ENCODE measurements at places on chromosomes 6 and 20. TPM values are rescaled to one million over a fixed set of nuclear protein-coding genes. Genes with fewer than 3 reads are reported as not detected.

GRCh38 chr6:148776321-148777308 is 29.8 kb downstream of the UST start:
- no peak overlapping the region for H3K4me3 ChIP-seq
- no peaks in the 10 kb centered on the region for H3K36me3 ChIP-seq
- H3K27ac ChIP-seq: no peak overlapping the region
- H3K27me3 ChIP-seq: peaks cover 3% of the 10 kb centered on the region
- peaks cover 28% of the 10 kb centered on the region for H3K4me1 ChIP-seq
- DNase-seq: no peak

DNA sequence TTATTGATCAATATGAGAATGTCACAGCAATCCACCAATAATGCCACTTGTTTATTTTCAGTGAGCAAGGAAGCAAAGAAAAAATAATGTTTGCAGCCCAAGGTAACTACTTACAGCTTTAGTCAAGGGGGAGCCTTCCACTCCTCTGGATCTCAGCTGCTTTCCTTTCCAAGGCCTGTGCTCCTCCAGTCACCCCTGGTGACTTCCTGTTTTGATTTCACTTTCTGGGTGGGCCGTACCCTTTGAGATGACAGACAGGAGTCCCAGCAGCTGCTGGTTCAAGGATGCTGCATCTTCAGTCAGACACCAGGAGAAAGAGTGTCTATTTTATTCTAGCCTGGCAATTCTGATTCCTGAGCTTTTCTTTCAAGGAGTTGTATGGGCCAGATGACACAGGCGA is 5.6 kb upstream of the VNN2 start:
- peak overlapping the region; percentile 31 for H3K27ac ChIP-seq
- peak overlapping the region; percentile 60 for H3K4me3 ChIP-seq
- H3K36me3 ChIP-seq: peaks cover 2% of the 10 kb centered on the region

- no peak overlapping the region for H3K27ac ChIP-seq
- H3K4me1 ChIP-seq: no peaks in the 10 kb centered on the region
- H3K27me3 ChIP-seq: peaks cover 8% of the 10 kb centered on the region
- DNase-seq: no peak
- no peak overlapping the region for H3K4me3 ChIP-seq
Observed at GRCh38 chr6:3471711-3472110, 14.9 kb upstream of the SLC22A23 start.

Gene RIMS4
- total RNA-seq: not detected

Gene PACSIN1
- 2.2 TPM for total RNA-seq

- H3K27me3 ChIP-seq: peaks cover 14% of the 10 kb centered on the region
- peaks cover 2% of the 10 kb centered on the region for H3K36me3 ChIP-seq
- H3K27ac ChIP-seq: no peak overlapping the region
- H3K4me3 ChIP-seq: no peak overlapping the region
Observed at GRCh38 chr6:144131248-144131709, 19.0 kb upstream of the STX11 start.

DNA sequence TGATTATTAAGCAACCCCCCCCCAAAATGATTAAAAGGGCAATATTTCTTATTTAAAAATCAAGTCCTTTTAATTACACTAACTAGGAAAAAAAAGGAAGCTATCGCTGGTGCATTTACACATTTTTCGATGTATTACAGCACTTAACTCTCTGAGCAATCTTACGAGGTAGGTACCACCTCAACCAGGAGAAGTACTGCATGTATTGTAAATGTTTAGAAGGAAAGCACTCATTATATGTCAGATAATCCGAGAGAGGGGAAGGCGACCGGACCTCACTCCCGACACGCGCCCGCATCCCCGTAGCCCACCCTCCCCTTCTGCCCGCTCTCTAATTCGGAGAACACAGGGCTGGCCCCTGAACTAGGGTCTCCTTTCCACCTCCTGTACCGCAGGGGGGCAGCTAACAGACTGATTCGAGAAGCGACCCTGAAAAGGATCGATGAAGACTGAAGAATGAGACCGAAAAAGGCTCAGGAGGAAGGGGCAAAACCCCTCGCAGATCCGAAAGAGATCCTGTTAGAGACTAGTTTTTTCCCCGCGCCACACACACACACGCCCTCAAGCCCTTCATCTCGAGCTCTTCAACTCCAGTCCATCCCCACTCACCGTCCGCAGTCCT is 337 bp downstream of the ESF1 start:
- peak overlapping the region; percentile 89 for H3K4me3 ChIP-seq
- peak overlapping the region; percentile 93 for H3K27ac ChIP-seq
- H3K36me3 ChIP-seq: peaks cover 34% of the 10 kb centered on the region
- DNase-seq: no peak
- H3K4me1 ChIP-seq: peaks cover 45% of the 10 kb centered on the region
- no peaks in the 10 kb centered on the region for H3K27me3 ChIP-seq

Gene RSPH9
- total RNA-seq: not detected

GRCh38 chr6:154864066-154864430 is 130.8 kb downstream of the SCAF8 start:
- DNase-seq: no peak
- H3K36me3 ChIP-seq: peaks cover 3% of the 10 kb centered on the region
- peaks cover 3% of the 10 kb centered on the region for H3K4me1 ChIP-seq
- H3K27me3 ChIP-seq: no peaks in the 10 kb centered on the region

Gene HLA-DQB1
- 89.8 TPM for total RNA-seq

Gene KIAA1755
- total RNA-seq: not detected

DNA sequence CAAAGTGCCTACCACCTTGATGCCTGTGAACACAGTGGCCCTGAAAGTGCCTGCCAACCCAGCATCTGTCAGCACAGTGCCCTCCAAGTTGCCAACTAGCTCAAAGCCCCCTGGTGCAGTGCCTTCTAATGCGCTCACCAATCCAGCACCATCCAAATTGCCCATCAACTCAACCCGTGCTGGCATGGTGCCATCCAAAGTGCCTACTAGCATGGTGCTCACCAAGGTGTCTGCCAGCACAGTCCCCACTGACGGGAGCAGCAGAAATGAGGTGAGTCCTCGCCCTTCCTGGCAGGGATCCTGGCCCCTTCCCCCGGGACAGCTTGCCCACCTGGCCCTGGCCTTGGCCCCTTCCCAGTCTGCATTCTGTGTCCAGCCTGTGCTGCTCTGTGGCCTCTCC is 17.9 kb downstream of the MAVS start:
- H3K36me3 ChIP-seq: peaks cover 34% of the 10 kb centered on the region
- H3K4me3 ChIP-seq: no peak overlapping the region
- DNase-seq: no peak
- H3K27ac ChIP-seq: no peak overlapping the region

GRCh38 chr20:50930139-50930975 is 880 bp downstream of the ADNP start:
- H3K27ac ChIP-seq: peak overlapping the region; percentile 95
- H3K4me3 ChIP-seq: peak overlapping the region; percentile 95
- peaks cover 50% of the 10 kb centered on the region for H3K4me1 ChIP-seq
- peak; percentile 47 for DNase-seq

Gene PDSS2
- 16.9 TPM for total RNA-seq

Gene RHAG
- total RNA-seq: not detected

GRCh38 chr20:41734506-41734945 is 116.3 kb upstream of the CHD6 start:
- H3K4me3 ChIP-seq: no peak overlapping the region
- H3K27ac ChIP-seq: no peak overlapping the region
- no peaks in the 10 kb centered on the region for H3K36me3 ChIP-seq
- H3K27me3 ChIP-seq: no peaks in the 10 kb centered on the region
- no peaks in the 10 kb centered on the region for H3K4me1 ChIP-seq
- DNase-seq: peak; percentile 48

Gene ULBP1
- total RNA-seq: 0.82 TPM

DNA sequence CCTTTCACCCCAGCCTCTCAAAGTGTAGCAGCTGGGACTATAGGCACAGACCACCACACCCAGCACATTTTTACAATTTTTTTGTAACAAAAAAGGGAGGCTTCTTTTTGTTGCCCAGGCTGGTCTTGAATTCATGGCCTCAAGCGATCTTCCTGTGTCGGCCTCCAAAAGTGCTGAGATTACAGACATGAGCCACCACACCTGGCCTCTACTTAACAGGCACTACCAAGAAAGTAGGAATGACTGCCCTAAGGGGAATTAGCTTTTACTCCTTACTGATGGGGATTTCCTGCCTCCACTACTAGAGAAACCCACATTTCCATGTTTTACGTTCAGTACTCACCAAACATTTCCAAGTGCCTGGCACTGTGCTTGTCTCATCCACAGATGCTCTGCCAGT is 109.6 kb downstream of the CARMIL1 start:
- no peak for DNase-seq
- no peaks in the 10 kb centered on the region for H3K27me3 ChIP-seq
- H3K4me3 ChIP-seq: no peak overlapping the region
- no peak overlapping the region for H3K27ac ChIP-seq
- no peaks in the 10 kb centered on the region for H3K36me3 ChIP-seq

Gene ACOT8
- total RNA-seq: 36.1 TPM

DNA sequence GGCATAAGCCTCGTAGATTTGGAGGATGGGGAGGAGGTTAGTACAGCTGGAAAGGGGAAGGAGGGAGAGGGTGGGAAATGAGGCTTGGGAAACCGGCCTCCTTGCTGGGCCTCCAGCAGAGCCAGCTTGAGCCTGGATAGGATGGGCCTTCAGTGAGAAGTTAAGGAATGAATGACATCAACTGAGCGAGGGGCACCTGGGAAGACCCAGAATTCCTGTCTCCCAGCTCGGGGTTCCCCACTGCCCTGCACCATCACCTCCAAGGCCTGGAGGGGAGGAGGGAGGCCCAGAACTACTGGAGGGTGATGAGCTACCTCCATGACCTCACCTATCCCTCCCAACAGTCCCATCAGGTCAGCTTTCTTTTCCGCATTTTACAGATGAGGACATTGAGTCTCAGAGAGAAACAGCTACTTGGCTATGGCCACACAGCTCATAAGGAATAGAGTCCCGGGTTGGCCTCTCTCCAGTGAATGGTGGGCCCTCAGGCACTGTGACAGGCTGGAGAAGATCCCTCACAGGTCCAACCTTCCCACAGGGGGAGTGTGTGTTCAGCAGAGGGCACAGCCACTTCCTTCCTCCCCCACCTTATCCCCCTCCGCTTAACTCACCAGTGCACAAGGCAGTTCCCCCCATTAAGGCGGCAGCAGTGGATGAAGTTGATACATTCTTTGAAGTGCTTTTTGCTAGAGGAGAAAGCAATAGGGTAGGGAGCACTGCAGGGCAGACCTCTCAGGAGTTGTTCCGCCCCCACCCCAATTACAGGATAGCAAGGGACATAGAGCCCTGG is 6.8 kb downstream of the DUSP15 start:
- H3K4me1 ChIP-seq: peaks cover 7% of the 10 kb centered on the region
- DNase-seq: no peak
- H3K4me3 ChIP-seq: no peak overlapping the region
- peaks cover 36% of the 10 kb centered on the region for H3K27me3 ChIP-seq
- H3K36me3 ChIP-seq: no peaks in the 10 kb centered on the region
- no peak overlapping the region for H3K27ac ChIP-seq

GRCh38 chr6:169832247-169832948 is 81.0 kb downstream of the ERMARD start:
- no peaks in the 10 kb centered on the region for H3K36me3 ChIP-seq
- H3K27me3 ChIP-seq: peaks cover 54% of the 10 kb centered on the region
- H3K27ac ChIP-seq: no peak overlapping the region
- H3K4me1 ChIP-seq: peaks cover 2% of the 10 kb centered on the region

- DNase-seq: no peak
- no peak overlapping the region for H3K4me3 ChIP-seq
- H3K36me3 ChIP-seq: no peaks in the 10 kb centered on the region
- no peaks in the 10 kb centered on the region for H3K4me1 ChIP-seq
- H3K27ac ChIP-seq: no peak overlapping the region
Observed at GRCh38 chr6:151847064-151847463, 39.6 kb downstream of the ESR1 start.

Gene OTOR
- not detected for total RNA-seq

GRCh38 chr20:33650753-33651561 is 11.2 kb upstream of the C20orf144 start:
- DNase-seq: no peak
- no peak overlapping the region for H3K27ac ChIP-seq
- H3K4me3 ChIP-seq: no peak overlapping the region

DNA sequence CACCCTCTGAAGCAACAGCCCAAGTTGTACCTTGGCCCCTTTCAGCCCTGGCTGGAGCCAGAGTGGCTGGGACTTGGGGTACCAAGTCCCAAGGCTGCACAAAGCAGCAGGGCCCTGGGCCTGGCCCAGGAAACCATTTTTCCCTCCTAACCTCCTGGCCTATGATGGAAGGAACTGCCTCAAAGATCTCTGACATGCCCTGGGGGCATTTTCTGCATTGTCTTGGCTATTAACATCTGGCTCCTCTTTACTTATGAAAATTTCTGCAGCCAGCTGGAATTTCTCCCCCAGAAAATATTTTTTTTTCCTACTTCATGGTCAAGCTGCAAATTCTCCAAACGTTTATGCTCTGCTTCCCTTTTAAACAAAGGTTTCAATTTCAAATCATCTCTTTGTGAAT is 269.4 kb upstream of the CDYL start:
- no peak overlapping the region for H3K4me3 ChIP-seq
- H3K36me3 ChIP-seq: no peaks in the 10 kb centered on the region
- no peak overlapping the region for H3K27ac ChIP-seq
- H3K27me3 ChIP-seq: peaks cover 6% of the 10 kb centered on the region

Gene KHDC1L
- 0.67 TPM for total RNA-seq

- no peak overlapping the region for H3K27ac ChIP-seq
- H3K27me3 ChIP-seq: no peaks in the 10 kb centered on the region
- H3K4me1 ChIP-seq: peaks cover 10% of the 10 kb centered on the region
- H3K36me3 ChIP-seq: no peaks in the 10 kb centered on the region
- DNase-seq: no peak
- H3K4me3 ChIP-seq: no peak overlapping the region
Observed at GRCh38 chr20:60447703-60448102, 489.5 kb downstream of the CDH26 start.

- H3K4me3 ChIP-seq: no peak overlapping the region
- DNase-seq: no peak
- peaks cover 2% of the 10 kb centered on the region for H3K27me3 ChIP-seq
- no peaks in the 10 kb centered on the region for H3K36me3 ChIP-seq
Observed at GRCh38 chr6:137095651-137096238, 51.0 kb upstream of the IL20RA start.

DNA sequence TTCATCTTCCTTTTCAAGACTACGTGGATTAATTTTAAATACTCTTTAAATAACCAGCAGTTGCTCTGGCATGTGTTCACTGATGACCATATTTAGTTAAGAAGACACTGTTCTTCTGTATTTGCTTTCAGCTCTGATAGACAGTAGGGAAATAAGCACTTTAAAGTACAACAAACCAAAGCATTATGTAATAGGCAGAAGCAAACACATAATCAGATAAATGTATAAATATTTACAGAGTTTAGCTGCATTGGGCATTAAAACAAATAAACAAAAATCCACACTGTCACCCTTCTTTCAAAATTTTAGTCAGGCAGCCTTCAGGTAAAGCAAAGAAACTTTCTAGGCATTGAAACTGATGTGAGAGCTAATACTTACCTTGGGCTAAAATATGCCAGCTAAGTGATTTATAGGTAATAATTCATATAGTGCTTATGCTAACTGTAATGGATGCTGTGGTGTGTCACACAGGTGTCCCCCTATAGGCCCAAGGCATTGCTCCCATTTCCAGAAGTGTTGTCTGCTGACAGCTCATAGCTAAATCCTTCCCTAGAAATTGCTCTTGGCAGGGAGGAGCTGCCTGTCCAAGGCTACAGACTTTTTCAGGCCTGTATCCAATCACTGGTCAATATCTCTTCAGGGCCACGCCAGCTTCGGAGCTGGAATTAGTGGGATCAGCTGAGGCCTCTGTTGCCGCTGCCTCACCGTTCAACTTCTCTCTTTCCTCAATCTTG is 111.5 kb upstream of the CITED2 start:
- peaks cover 5% of the 10 kb centered on the region for H3K36me3 ChIP-seq
- H3K27me3 ChIP-seq: no peaks in the 10 kb centered on the region
- H3K4me3 ChIP-seq: no peak overlapping the region
- no peak overlapping the region for H3K27ac ChIP-seq
- no peak for DNase-seq
- H3K4me1 ChIP-seq: peaks cover 5% of the 10 kb centered on the region
